NCI-H2081 (cell line): ENCODE measurements at places on chromosomes 4 and X.

DNA sequence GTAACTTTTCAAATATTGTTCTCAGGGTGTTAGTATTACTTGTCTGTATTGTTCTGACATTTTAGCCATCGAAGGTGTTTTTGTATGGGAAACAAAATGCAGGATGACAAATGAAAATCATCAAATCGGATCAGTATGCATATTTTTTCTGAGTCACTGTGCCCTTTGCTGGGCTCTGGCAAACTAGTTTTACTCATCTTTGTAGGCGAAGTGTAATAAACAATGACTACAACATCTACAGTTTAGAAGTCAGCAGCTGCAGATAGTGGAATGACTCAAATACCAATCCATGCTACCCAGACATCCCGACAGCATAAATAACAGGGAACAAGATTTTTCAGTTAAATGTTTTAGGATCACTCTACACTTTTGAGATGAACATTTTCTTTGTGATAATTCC lies 557.3 kb upstream of the TENM3 start:
- no peak for DNase-seq

DNA sequence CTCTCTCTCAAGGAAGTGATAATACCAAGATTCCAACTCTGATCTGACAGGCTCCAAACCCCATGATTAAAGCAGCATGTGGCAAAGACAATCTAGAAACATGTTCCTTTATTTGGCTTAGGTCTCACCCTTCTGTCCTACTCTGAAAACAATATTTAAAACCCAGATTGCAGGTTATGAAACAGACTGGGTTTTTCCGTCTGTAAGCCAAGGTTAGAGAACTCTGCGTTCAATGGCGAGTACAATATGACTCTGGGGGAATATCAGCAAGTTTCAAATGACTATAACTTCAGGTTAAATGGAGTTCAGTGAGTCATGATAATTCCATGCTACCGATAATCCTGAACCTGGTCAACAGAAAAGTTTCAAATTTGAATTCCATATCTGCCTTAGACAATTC lies 50.8 kb downstream of the ANAPC10 start:
- DNase-seq: no peak

GRCh38 chr4:122576261-122577188 lies 44.3 kb downstream of the IL21 start:
- peak; percentile 22 for DNase-seq

DNA sequence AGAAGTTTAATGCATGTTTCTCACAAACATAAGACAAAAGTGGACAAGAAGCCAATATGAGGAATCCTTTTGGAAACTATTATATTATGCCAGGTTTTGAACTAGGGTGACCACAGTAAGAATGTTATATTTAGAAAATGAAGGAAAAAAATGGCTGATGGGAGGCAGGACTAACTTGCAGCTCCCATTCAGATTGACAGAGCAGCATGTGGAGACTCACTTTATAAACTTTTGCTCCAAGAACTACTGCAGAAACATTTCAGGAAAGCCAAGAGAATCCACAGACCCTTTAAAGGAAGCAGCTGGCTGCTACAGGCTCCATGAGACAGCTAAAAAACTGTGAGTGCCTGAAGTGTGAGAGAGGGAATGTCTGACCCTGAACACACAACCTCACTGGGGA lies 738.6 kb upstream of the GRIA3 start:
- DNase-seq: no peak

DNA sequence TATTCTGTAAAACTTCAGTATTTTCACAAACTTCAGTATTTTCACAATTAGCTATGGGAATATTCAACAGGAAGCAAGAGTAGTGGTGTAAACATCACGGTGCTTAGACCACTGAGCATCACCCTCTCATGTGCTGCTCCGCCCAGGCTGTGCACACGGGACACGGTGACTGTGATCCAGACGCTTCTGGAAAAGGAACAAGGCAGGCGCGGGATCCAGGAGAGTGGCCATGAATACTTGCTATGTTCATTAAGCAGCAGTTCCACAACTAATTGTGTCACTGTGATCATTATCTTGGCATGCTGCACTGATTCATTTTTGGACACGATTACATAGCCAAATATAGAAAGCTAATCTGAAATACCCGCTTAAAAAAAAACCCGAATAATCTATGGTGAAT lies 19.6 kb upstream of the FAT1 start:
- no peak for DNase-seq

- peak; percentile 47 for DNase-seq
These were observed 63.5 kb upstream of the WDR17 start for GRCh38 chr4:176002007-176002613.

GRCh38 chrX:13110433-13111324 lies 66.3 kb upstream of the FAM9C start:
- DNase-seq: no peak

GRCh38 chrX:40013266-40014195 lies 84.2 kb downstream of the BCOR start:
- DNase-seq: peak; percentile 86

GRCh38 chr4:25882226-25882625 lies 19.4 kb upstream of the SEL1L3 start:
- DNase-seq: no peak

DNA sequence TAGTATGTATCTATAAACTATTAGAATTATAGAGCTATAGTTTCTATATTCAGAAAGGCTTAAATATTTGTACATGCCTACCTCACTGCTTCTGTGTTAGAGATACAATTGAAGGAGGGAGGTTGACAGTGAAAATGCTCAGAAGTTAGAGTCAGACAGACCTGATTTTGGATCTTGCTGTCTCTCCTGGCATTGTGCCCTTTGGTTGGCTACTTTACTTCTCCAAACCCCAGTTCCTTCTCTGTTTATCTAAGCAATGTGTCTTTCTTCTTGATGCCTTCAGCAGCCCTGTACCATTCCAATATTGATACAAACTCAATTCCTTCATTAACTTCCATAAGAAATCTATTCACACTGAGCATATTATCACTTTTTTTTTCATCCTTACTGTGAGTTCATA lies 28.7 kb downstream of the CCNG2 start:
- no peak for DNase-seq

DNA sequence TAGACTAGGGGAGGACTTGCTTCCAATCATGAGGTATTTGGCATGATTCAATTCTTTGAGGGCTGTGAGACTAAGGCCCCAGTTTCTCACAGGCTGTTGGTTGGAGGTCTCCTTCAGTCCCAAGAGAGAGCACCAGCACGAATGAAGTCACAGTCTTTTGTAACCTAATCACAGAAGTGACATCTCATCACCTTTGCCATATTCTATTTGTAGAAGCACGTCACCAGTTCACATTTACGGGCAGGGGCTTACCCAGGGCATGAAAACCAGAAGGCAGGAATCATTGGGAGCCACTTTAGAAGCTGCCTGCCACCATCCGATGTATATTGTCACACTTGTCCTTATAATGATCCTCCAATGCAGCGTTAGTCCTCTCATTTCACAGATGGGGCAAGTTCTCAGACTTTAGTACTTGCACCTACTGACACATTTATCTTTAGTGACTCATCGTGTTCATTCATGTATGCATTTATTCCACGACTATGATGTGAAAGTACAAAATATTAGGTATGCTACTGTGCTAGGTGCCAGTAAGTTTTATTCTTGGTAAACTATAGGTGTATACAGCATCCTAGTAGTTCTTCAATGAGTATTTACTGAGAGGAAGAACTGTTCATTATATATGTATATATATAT lies 163.8 kb upstream of the PGRMC2 start:
- DNase-seq: no peak

DNA sequence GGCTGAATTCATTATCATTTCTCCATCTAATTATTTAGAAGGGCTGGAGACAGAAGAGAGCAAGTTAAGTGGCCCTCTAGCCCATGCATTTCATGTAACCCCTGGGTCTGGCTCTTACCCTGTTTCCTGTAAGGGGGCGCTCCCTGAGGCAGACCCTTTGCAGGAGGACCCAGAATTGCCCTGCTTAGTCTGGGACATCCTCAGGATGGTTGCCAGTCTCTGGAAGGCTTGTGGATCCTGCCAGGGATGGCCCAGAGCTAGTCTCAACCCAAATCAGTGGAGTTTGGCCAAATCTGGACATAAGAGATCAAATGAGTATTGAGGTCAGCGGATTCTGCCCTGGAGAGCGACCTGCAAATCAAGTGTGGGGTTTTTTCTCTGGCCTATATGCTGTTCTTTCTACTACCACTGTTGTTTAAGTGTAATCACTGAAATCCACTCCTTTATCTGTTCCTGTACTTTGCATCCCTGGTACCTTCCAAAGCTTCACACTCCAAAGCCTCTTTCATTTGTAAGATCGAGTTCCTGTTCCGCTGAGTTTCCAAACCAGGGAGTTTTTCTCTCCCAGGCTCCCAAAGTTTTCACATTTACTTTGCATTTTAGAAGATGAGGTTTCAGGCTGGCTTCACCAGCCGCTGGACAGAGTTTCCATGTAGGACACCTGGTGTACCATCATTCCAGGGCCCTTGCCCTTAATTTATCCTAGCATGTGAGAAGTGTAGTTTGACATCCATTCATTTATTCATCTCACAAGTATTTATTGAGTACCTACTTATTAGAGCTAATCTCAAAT lies 6.3 kb downstream of the KLF3 start:
- DNase-seq: no peak

DNA sequence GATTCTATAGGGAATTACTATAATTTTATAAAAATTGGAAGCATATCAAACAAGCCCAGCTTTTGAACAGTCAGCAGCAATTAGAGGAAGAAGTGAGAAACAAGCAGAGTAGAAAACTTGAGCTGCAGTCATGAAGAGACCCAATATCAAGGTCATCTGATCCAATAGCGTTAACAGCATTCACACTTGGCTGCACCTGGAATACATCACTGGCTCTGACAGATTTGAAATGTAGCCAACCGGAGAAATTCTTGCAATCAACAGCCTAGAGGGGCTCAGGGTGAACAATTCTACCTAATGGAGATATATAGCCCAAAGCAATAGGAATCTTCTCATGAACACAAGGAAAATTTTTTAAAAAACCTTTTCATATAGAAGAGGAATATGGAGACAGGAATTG lies 13.6 kb downstream of the DDX53 start:
- DNase-seq: no peak

GRCh38 chr4:41814565-41814964 lies 66.0 kb upstream of the PHOX2B start:
- DNase-seq: no peak
